Subcutaneous preadipocyte (primary cell): ENCODE measurements at places on chromosomes 4 and X. TPM values are rescaled to one million over a fixed set of nuclear protein-coding genes. Genes with fewer than 3 reads are reported as not detected.

The ANXA10 gene
- total RNA-seq: 0.20 TPM in 1 of 2 replicates, not detected in the other

The INTU gene
- 3.3 and 4.3 TPM in 2 replicates for total RNA-seq

The SMR3B gene
- total RNA-seq: not detected in 2 replicates

The ZFP92 gene
- total RNA-seq: under 0.01 TPM in 2 replicates

The SLC26A1 gene
- total RNA-seq: under 0.01 TPM in 1 of 2 replicates, not detected in the other

The ZGRF1 gene
- 9.9 and 20.1 TPM in 2 replicates for total RNA-seq

The PRRG1 gene
- 6.6 and 8.8 TPM in 2 replicates for total RNA-seq

The USP9X gene
- total RNA-seq: 101 and 112 TPM in 2 replicates
